ENCODE measurements at places on chromosomes 7 and 10.

DNA sequence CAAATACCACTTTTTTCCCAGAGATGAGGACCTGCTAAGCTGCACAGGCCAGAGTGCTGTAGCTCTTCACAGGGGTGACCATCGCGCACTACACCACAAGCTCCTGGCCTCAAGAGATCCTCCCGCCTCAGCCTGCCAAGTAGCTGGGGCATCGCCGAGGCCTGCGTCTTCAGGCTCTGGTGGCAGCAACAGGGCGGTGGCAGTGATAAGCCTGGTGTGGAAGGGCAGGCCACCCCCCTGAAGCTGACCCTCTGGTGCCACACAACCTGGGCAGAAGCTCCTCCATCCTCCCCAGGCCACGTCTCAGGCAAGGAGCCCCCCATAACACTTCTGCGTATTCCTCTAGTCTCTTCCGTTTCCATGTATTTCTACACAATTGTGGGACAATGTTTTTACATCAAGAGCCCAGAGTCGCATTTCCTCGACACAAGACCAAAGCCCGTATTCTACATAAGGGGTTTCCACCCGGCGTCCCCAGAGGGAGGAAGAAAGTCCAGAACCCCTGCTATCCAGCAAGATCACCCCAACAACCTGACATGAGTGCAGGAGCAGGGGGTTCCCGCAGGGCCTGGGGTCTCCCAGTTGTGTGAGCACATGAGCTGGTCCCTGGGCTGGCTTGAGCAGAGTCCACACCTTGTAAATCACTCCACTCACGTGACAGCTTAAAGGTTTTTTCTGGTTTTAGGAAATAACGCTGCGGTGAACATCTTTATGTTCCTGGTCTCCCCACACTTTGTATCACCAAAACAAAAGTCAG lies 37.6 kb upstream of the NCAPG2 start:
- DNase-seq, result no peak

- DNase-seq, result no peak
Measured at GRCh38 chr10:4786043-4786839, 39.8 kb upstream of the AKR1E2 start.

DNA sequence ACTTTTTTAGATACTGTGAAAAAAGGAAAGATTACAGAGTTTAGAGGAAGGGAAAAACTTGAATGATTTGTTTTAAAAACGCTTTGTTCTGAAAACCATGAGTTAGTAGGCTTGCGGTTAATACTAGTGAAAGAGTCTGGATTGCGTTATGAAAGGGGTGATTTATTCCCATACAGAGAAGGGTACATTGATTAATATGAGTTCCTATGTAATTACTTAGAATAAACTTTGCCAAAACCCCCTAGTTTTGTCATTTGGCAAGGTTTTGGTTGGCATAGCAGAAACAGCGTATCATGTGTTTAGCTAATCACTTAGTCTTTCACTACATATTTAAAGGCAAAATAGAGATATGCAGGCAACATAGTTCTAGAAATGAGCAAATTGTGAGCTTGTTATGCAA lies 91.2 kb upstream of the POT1 start:
- no peak for DNase-seq

DNA sequence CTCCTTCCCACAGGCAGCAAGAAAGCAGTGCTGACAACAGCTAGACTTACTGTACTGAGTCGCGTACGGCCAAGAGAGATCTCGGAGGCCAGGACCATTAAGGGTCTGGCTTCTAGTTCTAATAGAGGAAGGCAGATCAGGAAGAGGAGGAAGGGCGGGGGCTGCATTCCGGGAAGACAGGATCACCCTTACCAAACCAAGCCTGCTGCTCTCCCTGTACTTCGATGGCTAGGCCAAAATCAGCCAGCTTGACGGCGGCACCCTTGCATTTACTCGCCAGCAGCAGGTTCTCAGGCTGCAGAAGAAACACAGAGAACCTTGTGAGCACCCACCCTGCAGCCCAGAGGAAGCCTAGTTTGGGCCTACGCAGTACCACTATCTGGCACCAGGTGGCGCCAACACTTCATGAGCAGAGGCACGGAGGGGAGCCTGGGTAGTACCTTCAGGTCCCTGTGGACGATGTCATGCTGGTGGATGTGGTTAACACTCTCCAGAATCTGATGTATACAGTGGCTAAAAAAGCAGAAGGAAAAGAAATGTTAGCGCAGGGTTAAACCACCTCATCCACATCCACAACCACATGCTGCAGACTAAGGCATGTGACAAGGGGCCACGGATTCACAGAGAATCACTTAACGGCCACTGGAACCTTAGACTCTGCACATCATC lies 25.4 kb downstream of the CAMK2G start:
- DNase-seq, result peak; percentile 73

GRCh38 chr10:33117816-33118215 lies 159.8 kb upstream of the ITGB1 start:
- DNase-seq, result no peak

DNA sequence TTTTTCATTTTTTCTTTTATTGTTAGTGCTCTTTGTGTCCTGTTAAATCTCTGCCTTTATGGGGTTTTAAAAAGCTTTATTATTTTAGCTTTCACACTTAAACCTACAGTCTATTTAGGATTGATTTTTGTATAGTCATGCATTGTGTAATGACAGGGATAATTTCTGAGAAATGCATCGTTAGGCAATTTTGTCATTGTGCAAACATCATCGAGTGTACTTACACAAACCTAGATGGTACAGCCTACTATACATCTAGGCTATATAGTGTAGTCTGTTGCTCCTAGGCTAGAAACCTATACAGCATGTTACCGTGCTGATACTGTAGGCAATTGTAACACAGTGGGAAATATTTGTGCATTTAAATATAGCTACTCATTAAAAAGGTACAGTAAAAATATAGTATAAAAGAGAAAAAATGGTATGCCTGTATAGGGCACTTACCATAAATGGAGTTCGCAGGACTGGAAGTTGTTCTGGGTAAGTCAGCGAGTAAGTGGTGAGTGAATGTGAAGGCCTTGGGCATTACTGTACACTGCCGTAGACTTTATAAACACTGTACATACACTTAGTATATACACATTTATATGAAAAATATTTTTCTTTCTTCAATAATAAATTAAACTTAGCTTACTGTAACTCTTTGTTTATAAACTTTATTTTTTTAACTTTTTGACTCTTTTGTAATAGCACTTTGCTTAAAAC lies 16.0 kb downstream of the UBE2D1 start:
- no peak for DNase-seq

DNA sequence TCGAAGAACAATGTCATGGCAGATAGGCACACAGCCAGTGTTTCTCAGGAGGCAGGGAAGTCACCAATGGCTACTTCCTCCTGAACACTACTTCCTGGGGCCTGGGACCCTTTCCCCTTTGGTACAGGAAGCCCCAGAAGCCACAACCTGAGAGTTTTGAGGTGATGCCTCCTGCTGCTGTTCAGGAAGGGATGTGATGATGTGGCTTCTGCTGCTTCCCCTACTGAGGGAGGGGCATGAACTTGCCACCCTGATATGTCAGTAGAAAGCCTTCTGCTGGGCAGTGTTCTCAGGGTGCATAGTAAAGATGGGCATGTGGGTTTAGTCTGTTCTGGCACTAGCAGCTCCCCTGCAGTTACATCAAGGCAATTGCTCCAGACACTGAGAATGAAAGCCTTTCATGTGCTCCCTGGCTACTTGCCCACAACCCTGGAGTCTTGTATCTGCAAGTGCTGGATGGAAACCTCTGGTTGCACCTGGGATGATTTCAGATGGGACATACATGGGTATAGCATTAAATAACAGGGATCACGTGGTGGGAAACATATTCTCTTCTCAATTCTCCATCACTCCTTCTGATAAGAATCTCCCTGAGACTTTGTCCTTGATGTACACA lies 69.3 kb downstream of the ADRA2A start:
- no peak for DNase-seq

DNA sequence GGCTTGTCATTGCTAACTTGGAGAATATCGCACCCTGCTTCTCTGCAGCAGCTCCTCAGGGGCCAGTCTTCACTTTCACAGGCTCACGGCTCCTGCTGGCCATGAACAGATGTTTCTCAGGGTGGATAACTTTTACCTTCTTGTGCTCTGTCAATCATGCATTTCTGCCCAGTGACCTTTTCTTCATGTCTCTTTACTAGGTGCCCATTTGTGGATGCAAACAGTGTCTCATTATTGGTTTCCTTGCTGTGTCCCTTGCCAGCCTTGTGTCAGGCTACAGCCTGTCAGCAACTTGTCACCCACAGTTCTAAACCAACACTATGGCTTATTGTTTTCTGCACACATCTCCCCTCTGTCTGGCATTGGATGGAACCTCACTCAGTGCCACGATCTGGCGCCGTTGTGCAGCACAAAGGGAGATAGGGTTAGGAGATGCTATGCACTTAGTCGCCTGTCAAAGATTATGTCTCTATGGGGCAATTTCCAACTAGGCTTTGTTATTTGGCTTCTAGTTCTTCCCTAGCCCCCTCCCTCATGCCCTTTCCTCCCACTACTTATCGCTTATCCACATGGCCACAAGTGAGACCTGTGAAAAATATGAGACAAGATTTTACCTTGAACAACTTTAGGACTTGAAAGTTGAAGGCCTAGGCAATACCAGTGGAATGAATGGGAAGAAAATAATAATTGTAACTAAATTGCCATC lies 45.7 kb upstream of the NXPH1 start:
- peak; percentile 5 for DNase-seq

DNA sequence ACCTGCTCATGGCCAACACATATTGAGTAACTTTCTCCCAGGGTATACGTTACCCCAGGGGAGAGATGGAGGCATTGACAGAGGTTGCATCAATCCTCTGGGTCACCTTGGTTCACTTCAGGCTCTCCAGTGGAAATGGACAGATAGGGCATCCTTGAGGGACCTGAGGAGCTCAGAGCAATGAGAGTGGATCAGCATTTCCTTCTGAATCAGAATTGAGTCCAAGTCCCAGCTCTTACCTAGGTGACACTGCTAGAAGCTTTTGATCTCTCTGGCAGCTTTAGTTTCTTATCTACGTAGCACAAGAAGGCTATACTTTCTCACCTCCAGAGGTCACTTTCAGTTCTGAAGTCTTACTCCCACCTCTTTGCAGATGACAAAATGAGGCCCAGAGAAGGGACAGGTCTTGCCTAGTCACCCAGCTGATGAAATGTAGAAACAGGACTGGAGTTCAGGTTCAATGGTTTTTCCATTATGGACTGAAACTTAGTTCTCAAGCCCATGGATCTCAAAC lies 35.2 kb downstream of the PANK1 start:
- no peak for DNase-seq

DNA sequence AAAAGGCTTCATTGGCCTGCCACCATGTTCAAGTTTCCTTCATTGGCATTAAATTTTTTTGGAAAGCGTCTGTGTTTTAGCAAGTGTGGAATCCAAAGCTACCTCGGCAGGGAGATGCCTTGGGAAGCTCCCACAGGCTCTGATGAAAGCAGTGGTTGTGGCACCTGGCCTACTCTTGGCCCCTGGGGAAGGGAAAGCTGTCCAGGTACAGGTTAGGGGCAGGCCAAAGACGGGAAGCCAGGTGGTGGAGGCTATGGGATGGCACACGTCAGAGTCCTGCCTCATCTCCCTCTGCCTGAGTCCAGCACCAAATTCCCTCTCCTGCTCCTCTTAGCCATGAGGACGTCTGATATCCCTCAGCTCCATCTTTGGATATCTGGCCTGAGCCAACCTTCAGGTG lies 49.7 kb downstream of the C10orf120 start:
- no peak for DNase-seq

DNA sequence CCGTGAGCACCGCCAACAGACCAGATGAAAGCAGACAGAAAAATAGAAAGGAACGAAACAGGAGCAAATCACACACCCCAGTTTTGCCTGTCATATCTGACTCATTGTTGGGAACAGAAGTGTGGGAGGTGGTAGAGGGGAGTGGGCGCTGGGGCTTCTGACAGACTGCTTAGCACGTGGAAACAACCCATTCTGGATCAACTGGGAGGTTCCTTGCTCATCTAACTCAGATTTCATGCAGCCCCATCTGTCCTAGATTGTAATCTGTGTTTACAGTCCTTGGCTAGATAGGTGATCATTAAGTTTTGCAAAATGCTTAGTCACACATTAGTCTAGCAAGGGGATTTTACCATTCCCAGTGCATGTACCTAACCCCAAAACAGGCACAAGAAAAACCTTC lies 154.1 kb downstream of the NRP1 start:
- no peak for DNase-seq

DNA sequence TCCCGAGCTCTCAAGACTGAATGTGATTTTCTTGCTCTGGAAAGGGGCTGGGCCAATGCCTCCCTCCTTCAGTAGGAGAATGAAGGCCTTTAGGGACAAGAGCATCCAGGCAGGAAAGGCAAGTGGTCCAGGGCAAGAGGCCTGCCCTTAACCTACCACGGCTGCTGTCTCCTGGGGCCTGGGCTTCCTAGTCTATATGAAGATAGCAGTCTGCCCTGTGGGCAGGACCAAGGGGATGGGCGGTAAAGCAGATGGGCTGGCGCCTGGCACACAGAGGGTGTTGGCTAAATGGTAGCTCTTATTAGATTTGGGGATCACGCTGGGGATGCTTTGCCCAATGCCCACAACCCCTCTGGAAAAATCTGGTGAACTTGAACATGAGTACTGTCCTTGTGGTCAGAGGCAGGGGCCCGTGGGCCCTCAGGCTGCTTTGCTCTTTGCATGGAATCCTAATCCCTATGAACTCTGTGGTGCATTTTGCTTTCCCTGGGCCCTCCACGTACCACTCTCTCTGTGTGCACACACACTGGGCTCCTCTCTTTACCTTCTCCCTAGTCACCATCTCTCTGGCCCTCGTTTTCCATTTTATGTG lies 20.3 kb downstream of the CHAT start:
- no peak for DNase-seq

- DNase-seq, result no peak
Measured at GRCh38 chr7:44463169-44463808, 27.2 kb downstream of the NUDCD3 start.

DNA sequence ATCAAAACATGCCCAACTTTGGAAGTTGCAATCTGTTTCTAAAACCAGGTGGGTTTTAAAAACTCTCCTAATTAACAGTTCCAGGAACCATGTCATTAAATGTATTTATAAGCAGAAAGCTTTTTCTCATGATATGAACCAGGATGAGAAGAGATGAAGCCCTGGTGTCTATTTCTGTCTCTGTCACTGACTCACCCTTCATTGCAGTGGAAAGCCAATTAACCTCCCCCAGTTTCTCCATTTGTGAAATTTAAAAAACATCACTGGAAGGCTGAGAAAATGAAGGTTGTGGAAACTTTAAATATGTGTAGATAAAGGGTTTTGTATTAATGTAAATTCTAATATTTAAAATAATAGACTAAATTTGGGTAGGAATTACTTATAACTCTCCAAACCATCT lies 1088.0 kb downstream of the SORCS1 start:
- no peak for DNase-seq

DNA sequence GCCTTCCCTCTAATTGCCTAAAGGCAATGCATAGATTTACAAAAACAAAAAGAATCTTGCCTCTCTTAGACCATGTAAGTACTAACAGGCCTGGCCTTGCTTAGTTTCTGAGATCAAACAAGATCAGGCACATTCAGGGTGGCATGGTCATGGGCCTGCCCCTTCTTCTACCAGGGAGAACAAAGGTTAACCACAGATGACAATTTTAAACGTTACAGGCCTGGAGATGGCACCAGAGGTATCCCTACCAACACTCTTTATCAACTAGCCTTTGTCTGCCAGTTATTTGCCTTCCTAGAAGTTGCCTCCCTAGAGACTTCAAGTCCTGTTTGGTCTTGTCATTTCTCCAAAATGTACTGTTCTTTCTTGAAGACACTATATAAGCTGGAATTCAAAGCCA lies 252.6 kb downstream of the DOCK4 start:
- DNase-seq, result no peak

Data from hypothalamus (tissue), 51 donors.